ENCODE measurements at places on chromosomes 12 and 14. TPM values are rescaled to one million over a fixed set of nuclear protein-coding genes. Genes with fewer than 3 reads are reported as not detected.

- no peak overlapping the region for H3K27ac ChIP-seq
- H3K36me3 ChIP-seq: peaks cover 78% of the 10 kb centered on the region
- no peaks in the 10 kb centered on the region for H3K4me1 ChIP-seq
Measured at GRCh38 chr12:113174461-113175384, 10.6 kb downstream of the DDX54 start.

DNA sequence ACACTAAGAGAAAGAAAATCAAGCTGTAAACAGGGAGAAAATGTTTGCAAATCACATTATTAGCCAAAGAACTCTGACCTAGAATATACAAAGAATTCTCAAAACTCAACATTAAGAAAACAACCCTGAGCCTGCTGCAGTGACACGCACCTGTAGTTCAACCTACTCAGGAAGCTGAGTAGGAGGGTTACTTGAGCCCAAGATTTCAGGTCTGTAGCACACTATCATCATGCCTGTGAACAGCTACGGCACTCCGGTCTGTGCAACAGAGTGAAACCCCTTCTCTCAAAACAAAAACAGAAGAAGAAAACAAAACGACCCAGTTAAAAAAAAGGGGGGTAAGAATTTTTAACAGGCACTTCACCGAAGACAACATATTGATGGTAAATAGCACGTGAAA lies 20.8 kb downstream of the SAV1 start:
- DNase-seq: no peak
- no peak overlapping the region for H3K27ac ChIP-seq

DNA sequence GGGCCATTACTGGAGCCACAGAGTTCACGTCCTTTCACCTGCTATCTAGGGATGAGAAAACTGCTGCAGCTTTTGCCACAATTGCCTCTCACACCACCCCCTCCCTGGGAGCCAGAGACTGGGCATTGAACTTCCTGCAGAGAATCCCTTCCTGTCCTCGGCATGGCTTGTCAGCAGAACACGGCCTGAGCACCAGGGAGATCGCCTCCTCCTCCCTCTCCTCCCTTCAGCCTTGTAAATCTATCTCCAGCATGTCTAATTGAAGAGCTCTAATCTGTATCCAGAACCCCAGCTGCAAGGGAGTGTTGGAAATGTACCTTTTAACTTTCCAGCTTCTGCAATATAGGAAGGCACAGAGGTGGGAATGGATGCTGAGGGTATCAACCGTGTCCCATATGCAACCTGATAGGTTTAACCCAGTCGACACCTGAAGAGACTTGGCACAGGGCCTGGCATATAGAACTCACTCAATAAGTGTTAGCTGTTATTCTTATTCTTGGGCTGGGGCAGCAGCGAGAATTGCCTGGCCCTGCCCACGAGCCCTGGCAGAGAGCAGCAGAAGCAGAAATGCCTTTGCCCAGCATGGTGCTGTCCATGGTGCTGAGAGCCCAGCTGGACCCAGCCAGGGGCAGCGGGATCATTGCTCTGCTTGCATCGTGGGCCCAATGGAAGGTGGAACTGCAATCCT lies 26.8 kb downstream of the TMEM63C start:
- H3K36me3 ChIP-seq: no peaks in the 10 kb centered on the region
- H3K27me3 ChIP-seq: no peaks in the 10 kb centered on the region
- DNase-seq: peak; percentile 60

DNA sequence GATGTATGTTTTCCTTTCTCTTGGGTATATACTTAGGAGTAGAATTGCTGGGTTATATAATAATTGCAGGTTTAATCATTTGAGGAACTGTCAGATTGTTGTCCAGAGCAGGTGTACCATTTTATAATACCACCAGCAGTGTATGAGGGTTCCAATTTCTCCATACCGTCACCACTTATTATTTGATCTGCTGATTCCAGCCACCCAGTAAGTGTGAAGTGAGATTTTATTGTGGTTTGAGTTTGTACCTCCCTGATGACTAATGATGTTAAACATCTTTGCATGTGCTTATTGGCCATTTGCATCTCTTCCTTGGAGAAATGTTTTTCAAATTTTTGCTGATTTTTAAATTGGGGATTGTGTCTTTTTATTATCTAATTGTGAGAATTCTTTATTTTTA lies 15.1 kb downstream of the NCKAP5L start:
- H3K4me1 ChIP-seq: no peaks in the 10 kb centered on the region
- H3K36me3 ChIP-seq: no peaks in the 10 kb centered on the region
- H3K4me3 ChIP-seq: no peak overlapping the region
- DNase-seq: no peak
- no peaks in the 10 kb centered on the region for H3K27me3 ChIP-seq

DNA sequence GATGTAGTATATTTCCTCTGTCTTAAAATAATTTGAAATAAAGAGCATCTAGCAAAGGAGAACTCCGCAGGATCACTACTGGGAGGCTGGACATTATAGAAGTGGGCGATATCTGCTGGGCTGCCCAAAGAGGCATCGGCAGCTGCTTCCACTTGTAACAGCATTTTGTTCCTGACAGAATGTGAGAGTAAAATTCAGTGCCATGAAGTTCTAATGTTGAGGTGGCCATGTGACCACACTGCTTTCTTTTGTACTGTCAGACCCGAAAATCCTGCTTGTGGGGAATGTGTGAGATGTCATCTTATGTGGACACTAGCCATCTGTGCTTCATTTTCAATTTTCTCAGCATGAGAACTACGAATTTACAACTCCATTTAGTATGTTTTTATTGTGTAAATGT lies 151.9 kb downstream of the ACSS3 start:
- no peaks in the 10 kb centered on the region for H3K4me1 ChIP-seq
- no peaks in the 10 kb centered on the region for H3K36me3 ChIP-seq
- no peak for DNase-seq

The MSI1 gene
- total RNA-seq: 0.22 TPM

GRCh38 chr12:15323480-15323879 lies 1.2 kb downstream of the PTPRO start:
- no peaks in the 10 kb centered on the region for H3K4me1 ChIP-seq
- no peak for DNase-seq
- no peaks in the 10 kb centered on the region for H3K36me3 ChIP-seq
- peaks cover 3% of the 10 kb centered on the region for H3K27me3 ChIP-seq
- no peak overlapping the region for H3K4me3 ChIP-seq

DNA sequence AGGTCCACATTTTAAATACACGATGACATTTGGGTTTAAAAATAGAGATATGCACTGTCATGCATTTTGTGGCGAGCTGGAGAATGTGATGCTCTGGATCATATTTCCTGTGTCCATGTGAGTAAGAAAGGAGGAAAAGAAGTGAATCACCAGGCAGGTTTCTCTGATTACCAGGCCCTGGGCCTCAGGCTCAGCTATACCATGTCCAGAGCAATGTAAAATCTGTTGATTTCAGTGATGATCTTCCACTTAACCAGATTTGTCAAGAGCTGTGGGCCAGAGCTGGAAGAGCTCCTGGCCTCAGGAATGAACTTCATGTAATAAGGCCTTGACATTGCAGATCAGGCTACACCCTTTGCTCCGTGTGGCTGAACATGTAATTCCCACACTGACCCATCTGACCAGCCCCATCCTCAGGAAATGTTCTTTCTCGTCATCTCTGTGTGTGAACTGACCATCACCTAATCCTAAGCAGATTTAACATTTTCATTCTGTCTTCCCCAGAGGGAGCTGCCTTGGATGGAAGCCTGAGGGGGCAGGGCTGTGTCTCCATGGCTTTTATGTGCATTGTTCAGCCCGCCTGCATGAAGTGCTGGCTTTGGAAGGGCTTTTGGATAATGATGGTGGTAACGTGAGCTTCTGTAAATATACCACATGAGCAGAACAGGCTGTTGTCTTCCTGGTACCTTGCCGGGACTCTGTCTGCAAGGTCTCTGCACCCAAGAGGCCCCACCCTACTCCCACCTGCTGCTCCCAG lies 54.5 kb downstream of the CRACR2A start:
- no peak for DNase-seq
- H3K4me3 ChIP-seq: no peak overlapping the region
- H3K27me3 ChIP-seq: no peaks in the 10 kb centered on the region
- H3K4me1 ChIP-seq: no peaks in the 10 kb centered on the region

The KRT1 gene
- total RNA-seq: not detected

DNA sequence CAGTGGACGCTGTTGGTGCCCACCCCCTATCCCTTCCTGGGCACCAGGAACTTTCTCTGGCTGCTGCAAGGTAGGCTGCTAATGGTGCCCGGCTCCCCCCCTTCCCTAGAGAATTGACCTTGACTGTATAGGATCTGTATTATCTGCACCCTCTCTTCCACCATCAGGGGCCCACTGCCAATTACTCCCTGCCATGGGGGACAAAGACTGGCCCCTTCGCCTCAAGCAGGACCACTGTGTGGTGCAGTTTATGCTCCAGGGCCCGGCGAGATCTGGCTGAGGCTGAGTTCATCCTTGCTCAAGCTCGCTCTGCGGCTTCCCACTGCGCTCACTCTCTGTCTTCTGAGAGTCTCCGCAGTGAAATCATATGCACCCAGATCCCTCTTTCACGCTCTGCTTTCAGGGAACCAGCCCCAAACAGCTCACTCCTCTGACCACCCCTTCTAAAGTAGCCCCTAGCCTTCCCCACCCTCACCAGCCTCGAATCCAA lies 95.2 kb downstream of the LGMN start:
- H3K36me3 ChIP-seq: peaks cover 11% of the 10 kb centered on the region
- DNase-seq: no peak
- H3K4me3 ChIP-seq: peak overlapping the region; percentile 63
- H3K27me3 ChIP-seq: no peaks in the 10 kb centered on the region

The TAS2R7 gene
- not detected for total RNA-seq

DNA sequence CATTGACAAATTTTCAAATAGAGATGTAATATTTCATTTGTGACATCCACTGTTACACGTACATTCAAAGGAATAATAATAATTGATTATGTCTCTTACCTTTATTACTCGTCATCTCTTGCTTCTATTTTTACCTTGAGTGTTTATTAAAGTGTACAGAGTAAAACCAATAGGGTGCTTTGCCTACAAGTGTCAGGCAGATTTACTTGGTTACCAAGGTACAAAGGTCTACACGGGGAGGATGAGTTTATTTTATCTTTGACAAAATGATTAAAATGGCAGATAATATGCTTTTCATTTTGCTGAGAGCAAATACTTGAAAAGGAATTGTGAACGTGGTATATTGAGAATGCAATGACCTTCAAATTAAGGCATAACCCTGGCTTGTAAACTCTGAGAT lies 137.8 kb upstream of the SOX5 start:
- no peaks in the 10 kb centered on the region for H3K36me3 ChIP-seq
- no peak overlapping the region for H3K27ac ChIP-seq
- no peak overlapping the region for H3K4me3 ChIP-seq
- DNase-seq: no peak
- H3K4me1 ChIP-seq: no peaks in the 10 kb centered on the region

- H3K4me1 ChIP-seq: no peaks in the 10 kb centered on the region
- H3K27ac ChIP-seq: no peak overlapping the region
- H3K27me3 ChIP-seq: peaks cover 14% of the 10 kb centered on the region
- no peak overlapping the region for H3K4me3 ChIP-seq
- H3K36me3 ChIP-seq: no peaks in the 10 kb centered on the region
Measured at GRCh38 chr12:6307529-6307928, 3.0 kb upstream of the PLEKHG6 start.

The RTL1 gene
- total RNA-seq: not detected

DNA sequence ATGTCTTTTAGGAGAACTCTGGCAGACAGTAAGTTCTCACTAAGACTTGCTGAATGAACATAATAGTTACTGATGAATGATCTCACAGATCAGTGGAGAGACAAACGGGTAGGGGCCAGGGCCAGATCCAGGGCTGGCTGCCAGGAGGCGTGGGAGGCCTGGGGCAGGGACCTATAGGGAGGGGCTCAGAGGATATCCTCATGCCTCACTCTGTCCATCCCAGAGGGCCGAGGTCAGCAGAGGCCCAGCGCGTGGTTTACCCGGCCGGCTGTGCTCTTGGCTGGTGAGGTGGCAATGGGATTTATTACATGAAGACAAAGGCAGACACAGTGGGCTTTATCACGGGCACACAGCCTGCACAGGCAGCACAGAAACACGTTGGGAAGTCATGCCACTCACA lies 85.4 kb downstream of the CHGA start:
- peaks cover 4% of the 10 kb centered on the region for H3K4me1 ChIP-seq
- H3K27ac ChIP-seq: no peak overlapping the region
- H3K4me3 ChIP-seq: no peak overlapping the region
- H3K27me3 ChIP-seq: no peaks in the 10 kb centered on the region
- no peak for DNase-seq
- H3K36me3 ChIP-seq: no peaks in the 10 kb centered on the region

The PIANP gene
- total RNA-seq: 0.49 TPM

- H3K4me3 ChIP-seq: no peak overlapping the region
- no peaks in the 10 kb centered on the region for H3K36me3 ChIP-seq
- no peak overlapping the region for H3K27ac ChIP-seq
- no peaks in the 10 kb centered on the region for H3K27me3 ChIP-seq
- no peak for DNase-seq
- no peaks in the 10 kb centered on the region for H3K4me1 ChIP-seq
Measured at GRCh38 chr14:57686304-57686703, 179.6 kb downstream of the SLC35F4 start.

GRCh38 chr12:1369938-1370500 lies 224.4 kb downstream of the FBXL14 start:
- no peaks in the 10 kb centered on the region for H3K4me1 ChIP-seq
- no peaks in the 10 kb centered on the region for H3K36me3 ChIP-seq
- H3K4me3 ChIP-seq: no peak overlapping the region
- no peak for DNase-seq

DNA sequence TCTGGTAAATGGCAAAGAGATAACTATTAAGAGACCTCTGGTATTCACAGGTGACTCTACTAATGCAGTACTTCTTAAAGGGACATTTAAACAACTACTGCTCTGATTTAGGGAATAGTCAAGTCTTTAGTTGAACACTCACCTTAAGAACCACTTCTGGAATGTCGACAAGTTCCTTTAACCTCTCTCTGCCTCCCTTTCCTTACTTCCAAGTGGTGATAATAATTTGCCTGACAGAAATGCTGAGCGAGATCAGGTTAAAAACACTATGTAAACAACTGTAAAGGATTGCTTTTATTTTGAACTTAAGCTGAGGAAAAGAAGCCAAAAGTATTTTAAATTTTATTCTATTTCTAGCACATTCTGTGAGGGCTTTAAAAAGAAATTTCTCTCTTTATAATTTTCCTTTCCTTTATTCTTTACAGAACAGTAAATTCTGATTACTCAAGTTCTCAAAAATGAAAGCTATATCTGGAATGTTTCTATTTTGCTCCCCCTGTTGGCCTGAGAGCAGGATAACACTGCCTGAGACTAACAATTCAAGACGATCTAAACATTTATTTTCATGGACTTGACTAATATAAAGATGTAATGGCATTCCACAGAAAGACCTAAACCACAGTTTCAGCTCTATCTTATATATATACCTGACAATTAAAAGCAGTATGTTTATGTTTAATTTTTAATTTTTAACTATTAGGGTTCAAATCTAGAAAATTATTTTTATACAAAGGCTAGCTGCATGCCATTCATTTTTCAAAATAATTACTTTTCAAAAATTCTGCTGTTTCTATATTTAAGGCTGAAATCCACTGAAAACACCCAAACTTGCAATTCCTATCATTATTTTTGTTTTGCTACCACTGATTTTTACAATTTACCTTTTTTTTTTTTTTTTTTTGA lies 29.2 kb downstream of the ZCCHC8 start:
- no peak overlapping the region for H3K27ac ChIP-seq
- no peaks in the 10 kb centered on the region for H3K27me3 ChIP-seq
- no peaks in the 10 kb centered on the region for H3K4me1 ChIP-seq
- H3K4me3 ChIP-seq: no peak overlapping the region
- peaks cover 26% of the 10 kb centered on the region for H3K36me3 ChIP-seq

- H3K4me1 ChIP-seq: no peaks in the 10 kb centered on the region
- H3K36me3 ChIP-seq: no peaks in the 10 kb centered on the region
- H3K27ac ChIP-seq: no peak overlapping the region
- no peaks in the 10 kb centered on the region for H3K27me3 ChIP-seq
- DNase-seq: no peak
Measured at GRCh38 chr12:114926341-114926740, 242.4 kb upstream of the TBX3 start.

The GLS2 gene
- 2.3 TPM for total RNA-seq

The CRACR2A gene
- 27.3 TPM for total RNA-seq
